ENCODE measurements at places on chromosomes 3 and 15.
A peak's percentile ranks its signal among the peaks of the same experiment; 100 is the strongest.

DNA sequence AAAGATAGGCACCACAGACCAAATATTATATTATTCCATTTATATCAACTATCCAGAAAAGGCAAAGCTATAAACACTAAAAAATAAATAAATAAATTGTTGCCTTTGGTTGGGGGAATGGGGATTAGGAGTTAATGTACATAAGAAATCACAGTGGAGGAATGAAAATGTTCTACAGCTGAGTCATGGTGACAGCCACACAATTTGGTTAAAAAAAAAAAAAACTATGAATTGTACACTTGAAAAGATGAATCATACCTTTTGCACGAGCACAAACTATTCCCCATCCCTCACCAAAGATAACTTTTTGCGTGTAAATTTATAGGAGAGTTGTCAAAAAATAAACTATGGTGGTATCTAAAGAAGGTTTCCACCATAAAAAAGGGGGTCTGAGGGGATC, 103.2 kb downstream of the TBC1D5 start:
- DNase-seq, result no peak

DNA sequence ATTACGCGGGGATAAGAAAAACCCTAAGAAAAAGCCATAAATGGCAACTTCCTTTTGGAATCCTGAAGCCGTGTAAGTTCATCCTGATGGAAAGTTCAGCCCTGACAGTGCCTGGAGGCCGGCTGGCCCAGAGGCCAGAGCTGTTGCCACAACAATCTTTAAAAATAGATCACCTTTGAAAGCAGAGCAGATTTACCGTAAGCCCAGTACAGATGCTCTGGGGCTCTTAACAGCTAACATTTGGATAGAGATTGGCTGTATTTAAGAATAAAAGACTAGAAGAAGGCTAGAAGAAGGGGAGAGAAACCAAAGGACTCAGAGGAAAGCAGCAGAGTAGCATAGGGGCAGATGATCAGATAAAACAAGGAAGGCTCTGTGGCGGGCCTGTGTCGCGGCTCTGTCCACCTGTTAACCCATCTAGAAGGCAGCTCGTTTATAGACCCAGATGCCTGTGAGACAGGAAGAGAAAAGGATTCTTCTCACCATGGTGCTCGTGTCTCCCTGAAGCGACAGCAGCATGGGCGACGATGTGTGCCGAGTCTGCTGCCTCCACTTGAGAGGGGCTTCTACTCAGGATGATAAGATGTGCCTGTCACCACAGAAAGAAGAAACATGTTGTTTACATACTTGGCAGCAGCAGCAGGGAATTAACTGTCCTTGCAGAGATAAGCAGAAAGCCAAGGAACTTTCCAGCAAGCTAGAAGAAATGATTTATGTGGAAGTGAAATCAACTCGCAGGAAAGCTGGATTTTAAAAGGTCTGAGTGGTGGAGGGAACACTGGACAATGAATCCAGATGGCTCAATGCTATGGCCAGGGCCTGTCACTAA, 69.9 kb downstream of the SYNM start:
- DNase-seq, result no peak

DNA sequence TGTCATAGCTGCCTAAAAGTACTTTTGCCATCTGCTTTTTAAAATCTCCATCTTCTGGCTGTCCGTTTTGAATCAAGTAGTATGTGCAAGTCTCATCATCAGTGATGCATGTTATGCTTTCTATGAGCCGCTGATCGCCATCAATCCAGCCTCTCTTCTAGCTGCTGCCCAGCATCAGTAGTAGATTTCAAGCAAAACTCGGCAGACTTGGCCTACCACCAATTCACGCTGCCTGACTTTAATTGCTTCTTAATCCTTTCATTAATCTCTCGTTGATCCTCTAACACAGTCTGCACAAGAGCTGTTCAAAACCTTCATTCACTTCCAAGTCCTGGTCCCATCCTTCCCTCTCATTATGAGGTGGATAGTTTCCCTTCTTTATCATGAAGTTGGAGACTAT, 104.9 kb downstream of the NSUN3 start:
- DNase-seq, result no peak

- peak; percentile 22 for DNase-seq
These were observed 427 bp downstream of the MBD4 start for GRCh38 chr3:129439226-129439816.

GRCh38 chr15:93168910-93169309, 79.9 kb upstream of the RGMA start:
- DNase-seq, result no peak

DNA sequence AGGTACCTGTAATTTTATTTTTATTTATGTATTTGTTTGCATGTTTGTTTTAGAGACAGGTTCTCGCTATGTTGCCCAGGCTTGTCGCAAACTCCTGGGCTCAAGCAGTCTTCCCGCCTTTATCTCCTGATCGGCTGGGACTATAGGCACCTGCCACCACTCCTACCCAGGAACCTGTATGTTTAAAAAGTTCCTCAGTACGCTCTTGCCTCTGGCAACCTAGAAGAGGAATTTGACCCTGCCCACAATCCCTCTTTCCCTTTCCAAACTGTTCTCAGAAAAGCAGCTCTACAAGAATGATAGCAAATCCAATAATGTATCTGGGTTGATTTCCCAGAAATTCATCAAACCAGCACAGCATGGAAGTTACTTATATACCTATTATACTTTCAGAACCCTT, 20.9 kb upstream of the PHLDB2 start:
- DNase-seq, result no peak

- no peak for DNase-seq
These were observed 14.2 kb downstream of the SERPINI1 start for GRCh38 chr3:167749728-167750127.

DNA sequence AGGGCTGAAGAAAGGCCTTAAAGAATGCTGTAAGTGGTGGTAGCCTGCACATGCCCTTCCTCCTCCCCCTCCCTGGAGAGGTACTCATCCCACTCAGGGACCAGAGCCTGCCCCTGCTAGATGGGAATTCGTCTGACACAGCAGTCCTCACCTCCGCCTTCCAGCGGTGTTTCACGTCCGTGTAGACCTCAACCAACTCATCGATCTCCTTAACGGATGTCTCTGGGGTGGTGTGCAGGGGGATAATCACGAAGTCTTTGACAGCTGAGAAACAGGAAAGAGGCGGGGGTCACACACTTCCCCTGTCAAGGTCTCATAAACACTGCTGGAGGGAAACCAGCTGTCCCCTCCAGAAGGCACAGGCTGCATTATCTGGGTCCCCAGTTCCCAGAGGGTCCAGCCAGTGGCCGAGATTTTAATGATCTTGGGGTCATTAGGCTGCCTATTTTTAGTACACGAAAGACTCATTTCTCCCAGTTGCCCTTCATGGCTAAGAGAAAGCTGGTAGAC, 9.9 kb downstream of the DNASE1L3 start:
- no peak for DNase-seq

GRCh38 chr15:31202953-31203352, 101.4 kb upstream of the TRPM1 start:
- DNase-seq, result no peak

GRCh38 chr3:55534876-55535275, 47.8 kb upstream of the WNT5A start:
- no peak for DNase-seq

DNA sequence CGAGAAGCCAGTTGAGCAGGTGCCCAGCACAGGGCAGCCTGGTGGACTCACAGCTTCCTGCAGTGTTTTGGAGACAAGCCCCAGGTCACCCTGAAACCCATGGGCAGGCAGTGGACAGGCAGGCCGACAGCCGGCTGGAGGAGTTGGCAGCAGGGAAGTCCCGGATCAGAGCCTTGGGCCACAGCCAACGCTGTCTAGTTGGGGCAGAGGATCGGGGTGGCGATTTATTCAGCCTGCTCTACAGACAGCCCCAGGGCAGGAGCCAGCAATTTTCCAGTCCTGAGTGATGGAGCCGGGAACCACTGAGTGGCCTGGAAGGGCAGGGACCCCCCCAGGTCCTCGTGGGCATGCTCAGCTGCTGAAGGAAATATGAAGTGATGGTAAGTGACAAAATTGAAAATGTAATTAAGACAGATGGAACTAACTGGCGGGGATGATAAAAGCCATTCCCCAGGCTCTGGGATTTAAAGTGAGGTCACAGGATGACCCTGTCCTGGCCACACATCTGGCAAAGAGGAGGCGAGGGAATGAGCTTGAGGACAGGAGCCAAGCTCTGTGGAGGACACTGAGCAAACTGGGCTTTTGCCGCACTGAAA, 34.4 kb upstream of the TBC1D21 start:
- peak; percentile 10 for DNase-seq

GRCh38 chr3:48478626-48479555, 25.1 kb downstream of the SHISA5 start:
- DNase-seq, result no peak

DNA sequence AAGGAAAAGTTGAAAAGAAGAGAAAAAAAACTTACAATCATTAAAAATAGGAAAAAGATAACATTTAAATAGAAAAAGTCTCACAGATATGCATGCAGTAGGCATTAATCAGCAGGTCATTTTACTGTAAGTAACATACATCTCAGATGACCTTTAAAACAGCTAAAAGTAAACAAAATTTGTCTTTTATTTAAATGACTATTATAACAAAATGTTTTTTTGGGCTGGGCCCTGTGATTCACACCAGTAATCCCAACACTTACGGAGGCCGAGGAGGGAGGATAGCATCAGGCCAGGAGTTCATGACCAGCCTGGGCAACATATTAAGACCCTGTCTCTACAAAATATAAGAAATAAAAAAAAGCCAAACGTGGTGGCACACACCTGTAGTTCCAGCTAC, 14.7 kb downstream of the IQGAP1 start:
- no peak for DNase-seq

DNA sequence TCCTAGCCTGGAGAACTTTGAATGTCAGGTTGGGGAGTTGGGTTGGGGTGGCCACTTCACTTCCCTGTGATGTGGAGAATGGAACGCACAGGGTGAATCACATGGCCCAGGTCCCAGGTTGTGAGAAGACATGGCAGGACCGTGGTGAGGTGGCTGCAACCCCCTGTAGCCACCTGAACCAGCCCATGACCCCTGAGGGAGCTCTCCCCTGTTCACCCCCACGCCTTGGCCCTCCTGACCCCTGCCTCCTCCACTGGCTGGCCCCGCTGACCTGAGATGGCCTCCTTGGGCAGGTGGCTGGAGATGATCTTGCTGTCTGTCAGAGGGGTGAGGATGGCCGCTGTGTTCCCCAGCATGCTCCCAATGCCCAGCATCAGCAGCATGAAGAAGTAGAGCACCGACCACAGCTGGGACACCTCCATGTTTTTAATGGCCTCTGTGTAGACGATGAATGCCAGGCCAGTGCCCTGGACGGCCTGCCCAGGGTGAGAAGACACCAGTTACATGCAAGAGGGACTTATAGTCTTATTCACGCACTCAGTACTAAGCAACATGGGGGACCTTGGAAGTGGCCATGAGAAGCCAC, 31.0 kb downstream of the SLC6A20 start:
- no peak for DNase-seq

DNA sequence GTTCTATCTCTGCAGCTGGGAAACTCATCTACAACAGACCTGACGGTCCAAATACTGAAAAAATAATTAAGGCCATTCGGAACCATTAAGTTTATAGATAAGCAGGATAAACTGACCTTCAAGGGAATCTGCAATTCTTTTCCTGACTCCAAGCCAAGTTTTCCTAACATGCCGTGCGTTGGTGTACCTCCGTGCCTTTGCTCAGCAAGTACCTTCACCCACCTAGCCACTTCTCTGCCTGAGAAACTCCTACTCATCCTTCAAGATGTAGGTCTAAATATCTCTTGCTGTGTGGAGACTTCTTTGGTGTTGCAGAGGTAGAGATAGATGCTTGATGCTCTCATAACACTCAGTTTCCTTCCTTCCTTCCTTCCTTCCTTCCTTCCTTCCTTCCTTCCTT, 24.2 kb upstream of the BNC1 start:
- DNase-seq, result no peak

- DNase-seq, result no peak
These were observed 293.3 kb upstream of the TBL1XR1 start for GRCh38 chr3:177490626-177491025.

DNA sequence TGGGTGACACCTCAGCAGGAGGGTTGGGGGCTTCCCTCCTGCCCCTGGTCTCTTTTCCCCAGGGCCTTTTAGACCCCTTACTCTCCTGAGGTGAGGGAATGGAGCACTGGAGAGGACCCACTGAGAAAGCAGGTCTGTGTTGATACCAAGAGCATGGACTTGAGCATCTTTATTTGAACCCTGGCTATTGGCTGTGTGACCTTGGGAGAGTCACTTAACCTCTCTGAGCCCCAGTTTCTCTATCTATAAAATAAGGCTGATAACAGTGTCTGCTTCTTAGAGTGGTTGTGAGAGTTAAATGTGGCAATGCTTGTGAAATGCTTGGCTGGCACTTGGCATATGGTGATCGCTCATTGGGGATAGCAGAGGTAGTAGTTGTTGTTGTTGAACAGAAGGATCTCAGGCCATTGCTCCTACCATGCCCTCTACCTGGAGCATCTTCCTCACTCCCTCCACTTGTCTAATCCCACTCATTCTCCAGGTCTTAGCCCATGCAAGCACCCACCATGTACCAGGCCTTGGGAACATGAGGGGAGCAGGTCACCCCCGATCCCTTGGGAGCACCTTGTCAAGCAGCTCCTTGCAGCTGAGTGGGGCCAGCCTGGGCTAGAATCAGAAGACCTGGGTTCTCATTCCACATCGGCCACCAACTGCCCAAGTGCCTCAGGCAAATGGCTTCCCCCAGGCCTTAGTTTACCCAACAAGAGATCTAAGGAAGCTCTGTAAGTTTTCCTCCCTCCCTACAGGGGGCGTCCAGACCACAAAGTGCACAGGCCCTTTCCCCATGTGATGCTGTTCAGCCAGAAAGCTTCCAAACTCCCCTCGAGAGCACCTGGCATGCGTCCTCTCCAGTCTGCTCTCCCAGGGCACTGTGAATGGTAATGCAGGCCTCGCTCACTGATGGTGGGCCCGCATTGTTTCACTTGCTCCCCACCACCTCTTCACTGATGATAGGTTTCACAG, 96.7 kb downstream of the LSM3 start:
- no peak for DNase-seq

DNA sequence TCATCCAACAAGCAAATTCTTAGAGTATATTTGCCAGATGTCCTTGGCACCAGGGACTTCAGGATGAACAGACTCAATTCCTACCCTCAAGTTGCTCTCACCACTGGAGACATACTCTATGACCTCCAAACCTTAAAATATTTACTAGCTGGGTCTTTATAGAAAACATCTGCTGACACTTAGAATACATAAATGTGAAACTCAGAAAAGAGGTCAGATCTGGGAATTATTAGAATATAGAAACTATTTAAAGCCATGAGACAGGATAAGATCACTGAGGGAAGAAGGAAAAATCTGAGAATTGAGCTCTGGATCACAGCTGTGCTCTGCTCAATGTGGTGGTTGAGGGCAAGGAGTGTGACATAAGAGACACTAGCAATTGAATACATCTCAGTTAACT, 695.4 kb upstream of the UBE2E2 start:
- DNase-seq, result no peak

DNA sequence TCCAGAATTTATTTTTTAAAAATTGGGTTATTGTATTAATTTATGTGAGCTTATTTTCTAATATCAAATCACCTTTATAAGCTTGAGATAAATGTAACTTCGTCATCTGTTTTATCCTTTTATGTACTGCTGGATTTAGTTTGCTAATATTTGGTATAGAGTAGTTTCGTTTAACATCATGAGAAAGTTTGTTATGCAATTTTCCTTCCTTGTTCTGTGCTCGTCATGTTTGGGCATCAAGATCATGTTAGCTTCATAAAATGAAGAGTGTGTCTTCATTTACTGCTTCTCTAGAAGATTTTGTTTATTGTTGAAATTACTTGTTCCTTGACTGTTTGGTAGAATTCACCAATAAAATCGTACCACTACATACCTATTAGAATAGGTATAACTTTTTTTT, 262.1 kb upstream of the SATB1 start:
- DNase-seq, result no peak

Data from T47D (cell line).